ENCODE measurements at places on chromosomes 16 and 17. TPM values are rescaled to one million over a fixed set of nuclear protein-coding genes. Genes with fewer than 3 reads are reported as not detected.
A peak's percentile ranks its signal among the peaks of the same experiment; 100 is the strongest.

DNA sequence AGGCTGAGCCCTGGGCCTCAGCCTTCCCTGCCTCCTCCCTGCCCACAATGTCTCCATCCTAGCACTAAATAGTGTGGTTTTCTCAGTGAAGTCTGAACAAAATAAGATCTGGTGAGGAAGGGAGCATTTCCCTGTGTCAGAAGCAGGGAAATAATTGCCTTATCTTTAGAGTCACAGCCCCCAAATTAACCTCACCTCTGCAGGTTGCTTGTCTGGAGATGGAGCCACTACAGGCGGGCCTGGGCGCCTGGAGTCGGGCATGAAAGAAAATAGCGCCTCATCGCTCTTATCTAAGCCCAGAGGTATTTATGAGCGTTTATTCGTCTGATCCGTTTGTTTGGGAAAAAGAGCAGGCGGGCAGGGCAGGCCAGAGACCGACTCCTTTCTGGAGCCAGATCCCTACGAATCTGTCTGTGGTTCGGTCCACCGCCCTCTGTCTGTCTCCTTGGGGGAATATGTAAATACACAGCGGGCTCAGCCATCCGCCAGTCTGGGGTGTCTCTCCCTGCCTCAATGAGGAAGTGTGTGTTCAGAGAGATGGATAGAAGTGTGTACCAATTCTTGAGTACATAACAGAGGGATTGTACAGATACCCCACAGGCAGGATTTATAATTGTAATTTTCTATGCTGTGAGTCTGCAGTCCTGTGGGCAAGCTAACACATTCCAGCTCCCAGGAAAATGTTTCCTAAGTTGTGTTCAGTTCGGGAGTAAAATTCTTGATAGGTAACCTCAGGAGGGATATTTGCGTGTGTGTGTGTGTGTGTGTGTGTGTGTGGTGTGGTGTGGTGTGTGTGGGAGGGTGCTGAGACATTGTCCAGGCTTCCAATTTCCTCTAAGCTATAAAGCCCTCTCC is 4.3 kb downstream of the HOXB6 start:
- H3K4me3 ChIP-seq: no peak overlapping the region
- peaks cover 9% of the 10 kb centered on the region for H3K4me1 ChIP-seq
- no peaks in the 10 kb centered on the region for H3K27me3 ChIP-seq
- DNase-seq: peak; percentile 64

Gene C16orf74
- total RNA-seq: 0.37 TPM

- H3K4me3 ChIP-seq: no peak overlapping the region
- H3K4me1 ChIP-seq: peaks cover 16% of the 10 kb centered on the region
- no peaks in the 10 kb centered on the region for H3K36me3 ChIP-seq
- no peak overlapping the region for H3K27ac ChIP-seq
- no peak for DNase-seq
These were observed 12.3 kb upstream of the PITPNA start for GRCh38 chr17:1574697-1575471.

- no peak overlapping the region for H3K27ac ChIP-seq
- no peaks in the 10 kb centered on the region for H3K4me1 ChIP-seq
- H3K4me3 ChIP-seq: no peak overlapping the region
- DNase-seq: no peak
These were observed 73.3 kb downstream of the TANC2 start for GRCh38 chr17:63039342-63039741.

Gene TUBB3
- 3.2 TPM for total RNA-seq

Gene MRPL12
- 106 TPM for total RNA-seq

DNA sequence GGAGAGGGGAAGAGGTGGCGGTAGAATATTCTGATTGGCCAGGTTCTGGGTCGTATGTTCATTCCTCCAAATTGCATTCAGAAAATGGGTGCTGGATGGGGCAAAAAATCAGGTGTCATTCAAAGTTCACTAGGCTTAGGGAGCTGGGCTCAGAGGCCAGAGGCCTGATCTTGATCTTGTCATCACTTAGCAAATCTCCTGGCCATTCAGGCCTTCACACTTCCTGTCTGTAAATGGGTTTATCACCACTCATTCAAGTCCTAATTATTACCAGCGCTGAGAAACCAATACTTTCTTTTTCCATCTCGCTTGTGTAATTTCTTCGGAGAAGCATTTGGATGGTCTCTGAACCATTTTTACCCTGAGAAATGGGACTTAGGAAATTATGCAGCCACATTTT is 50.8 kb downstream of the BMERB1 start:
- H3K36me3 ChIP-seq: no peaks in the 10 kb centered on the region
- no peak overlapping the region for H3K27ac ChIP-seq
- no peak overlapping the region for H3K4me3 ChIP-seq

DNA sequence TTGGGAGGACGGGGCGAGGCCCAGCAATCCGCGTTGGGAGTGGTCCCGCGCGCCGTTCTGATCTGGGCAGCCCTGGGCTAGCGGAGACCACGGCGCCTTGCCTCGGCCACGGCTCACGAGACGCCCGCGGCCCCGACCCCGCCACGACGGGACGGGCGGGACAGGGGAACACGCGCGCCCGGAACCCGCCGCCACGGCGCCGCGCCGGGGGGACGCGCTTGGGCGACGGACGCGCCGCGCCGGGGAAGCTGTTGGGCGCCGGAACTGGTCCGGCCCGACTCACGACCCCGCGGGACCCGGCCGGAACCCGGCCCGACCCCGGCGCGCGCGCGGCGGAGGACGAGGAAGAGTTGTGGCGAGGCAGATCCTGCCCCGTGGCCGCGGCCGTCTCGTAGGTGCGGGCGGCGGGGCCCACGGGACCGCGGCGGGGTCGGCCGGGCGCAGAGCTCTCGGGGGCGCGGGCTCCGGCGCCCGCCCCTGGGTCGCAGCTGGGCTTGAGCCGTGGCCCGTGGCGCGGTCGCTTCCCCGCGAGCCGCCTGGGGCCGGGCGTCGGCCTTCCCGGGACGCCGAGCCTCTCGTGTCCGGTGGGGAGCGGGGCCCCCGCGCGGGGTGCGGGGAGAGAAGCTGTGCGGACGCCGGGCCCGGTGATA is at the start of gene ACSF3:
Gene ACSF3, plus strand, starts transcription at position 251 of the 650 bp plus-strand sequence. CDS start 6,830 bp downstream, outside the sequence.
- DNase-seq: no peak
- H3K4me1 ChIP-seq: peaks cover 21% of the 10 kb centered on the region
- H3K4me3 ChIP-seq: peak within 1 kb of the TSS; percentile 73
- H3K27ac ChIP-seq: peak within 1 kb of the TSS; percentile 36

DNA sequence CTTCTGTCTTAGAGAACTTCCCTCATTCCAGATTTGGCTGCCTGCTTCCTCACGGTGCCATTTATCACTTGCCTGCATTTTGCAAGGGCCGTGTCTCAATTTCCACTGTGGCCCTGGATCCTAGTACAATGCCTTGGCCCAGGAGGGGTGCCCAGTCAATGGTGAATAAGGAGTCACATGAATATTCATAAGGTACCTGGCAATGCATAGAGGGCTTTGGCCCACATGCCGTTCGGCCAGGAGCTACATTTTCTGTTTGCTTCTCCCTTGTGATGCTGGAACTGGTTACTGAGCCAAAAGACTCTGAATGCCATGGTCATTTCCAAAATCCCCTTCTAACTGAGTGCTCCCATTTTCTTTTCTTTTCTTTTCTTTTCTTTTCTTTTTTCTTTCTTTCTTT is 4.8 kb upstream of the PIRT start:
- H3K36me3 ChIP-seq: no peaks in the 10 kb centered on the region
- no peak for DNase-seq
- H3K4me3 ChIP-seq: no peak overlapping the region
- H3K4me1 ChIP-seq: no peaks in the 10 kb centered on the region

DNA sequence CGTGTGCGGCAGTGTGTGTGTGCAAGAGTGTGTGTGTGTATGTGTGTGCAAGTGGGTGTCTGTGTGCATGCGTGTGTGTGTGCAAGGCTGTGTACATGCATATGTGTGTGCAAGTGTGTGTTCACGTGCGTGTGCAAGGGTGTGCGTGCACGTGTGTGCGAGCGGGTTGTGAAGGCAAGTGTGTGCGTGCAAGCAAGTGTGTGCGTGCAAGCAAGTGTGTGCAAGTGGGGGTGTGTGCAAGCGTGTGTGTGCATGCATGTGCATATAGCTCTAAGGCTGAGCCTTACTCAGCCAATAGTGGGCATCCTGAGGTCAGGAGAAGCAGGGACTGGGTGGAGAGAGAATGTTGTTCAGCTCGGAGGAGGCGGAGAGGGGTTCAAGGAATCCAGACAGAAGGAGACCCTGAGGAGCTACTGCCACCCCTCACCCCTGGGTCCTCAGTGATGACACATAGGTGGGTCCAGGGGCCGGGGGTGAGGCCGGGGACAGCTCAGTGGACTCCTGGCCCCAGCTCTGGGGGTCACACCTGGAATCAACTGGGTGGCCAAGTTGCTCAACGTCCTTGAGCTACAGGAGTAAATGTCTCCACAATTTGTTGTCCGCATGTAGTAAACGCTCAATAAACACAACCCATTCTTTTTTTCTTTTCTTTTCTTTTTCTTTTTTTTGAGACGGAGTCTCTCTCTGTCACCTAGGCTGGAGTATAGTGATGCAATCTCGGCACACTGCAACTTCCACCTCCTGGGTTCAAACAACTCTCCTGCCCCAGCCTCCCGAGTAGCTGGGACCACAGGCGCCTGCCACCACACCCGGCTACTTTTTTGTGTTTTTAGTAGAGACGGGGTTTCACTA is 1.8 kb downstream of the PRR29 start:
- no peak overlapping the region for H3K4me3 ChIP-seq
- H3K4me1 ChIP-seq: no peaks in the 10 kb centered on the region
- H3K36me3 ChIP-seq: no peaks in the 10 kb centered on the region
- peaks cover 5% of the 10 kb centered on the region for H3K27me3 ChIP-seq
- no peak overlapping the region for H3K27ac ChIP-seq

DNA sequence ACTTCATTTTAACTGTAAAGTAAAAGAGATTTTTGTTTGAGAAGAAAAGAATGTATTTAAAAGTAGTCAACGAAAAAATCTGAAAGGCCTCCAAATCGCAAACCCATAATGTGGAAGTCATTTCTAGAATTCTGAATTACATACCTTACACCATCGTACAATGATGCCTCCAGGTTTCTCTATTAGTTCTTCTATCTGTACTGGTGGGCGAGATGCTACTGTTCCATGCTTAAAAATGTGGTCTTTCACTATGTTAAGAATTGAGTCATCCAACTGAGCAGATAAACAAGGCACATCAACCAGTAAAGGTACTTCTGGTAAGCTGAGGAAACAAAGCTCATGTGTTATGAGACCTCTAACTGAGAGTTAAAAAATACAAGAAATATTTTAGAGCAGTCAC is 28.5 kb downstream of the CRLF3 start:
- no peaks in the 10 kb centered on the region for H3K27me3 ChIP-seq
- H3K36me3 ChIP-seq: no peaks in the 10 kb centered on the region
- no peaks in the 10 kb centered on the region for H3K4me1 ChIP-seq
- DNase-seq: no peak

DNA sequence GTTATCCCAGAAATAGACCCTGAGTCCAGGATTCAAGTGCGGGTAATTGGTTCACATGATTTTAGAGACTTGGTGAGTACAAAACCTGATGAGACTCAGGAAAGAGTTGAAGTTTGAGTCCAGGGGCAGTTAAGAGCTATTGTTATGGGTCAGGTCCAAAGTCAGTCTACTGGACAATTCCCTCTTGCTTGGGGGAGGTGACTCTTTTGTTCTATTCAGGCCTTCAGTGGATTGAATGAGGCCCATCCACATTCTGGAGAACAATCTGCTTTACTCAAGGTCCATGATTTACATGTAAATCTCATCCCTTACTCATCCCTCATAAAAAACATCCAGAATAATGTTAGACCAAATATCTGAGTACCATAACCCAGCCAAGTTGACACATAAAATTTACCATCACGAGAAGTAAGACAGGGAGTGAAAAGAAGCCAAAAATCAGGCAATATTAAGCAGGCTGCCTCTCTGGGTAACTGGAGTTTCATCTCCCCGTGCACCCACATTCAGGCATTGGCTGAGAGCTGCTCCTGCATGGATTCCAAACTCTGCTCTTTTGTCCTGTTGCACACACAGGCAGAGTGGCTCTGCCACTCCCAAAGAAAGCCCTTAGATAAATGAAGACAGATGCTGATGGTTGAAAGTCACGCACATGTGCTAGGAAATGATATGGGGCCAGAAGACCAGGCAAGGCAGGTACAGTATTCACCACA is 156.0 kb upstream of the SALL1 start:
- no peaks in the 10 kb centered on the region for H3K27me3 ChIP-seq
- no peak overlapping the region for H3K4me3 ChIP-seq
- no peaks in the 10 kb centered on the region for H3K4me1 ChIP-seq
- no peaks in the 10 kb centered on the region for H3K36me3 ChIP-seq

Gene WFIKKN2
- 0.13 TPM for total RNA-seq

Gene ASB16
- not detected for total RNA-seq

DNA sequence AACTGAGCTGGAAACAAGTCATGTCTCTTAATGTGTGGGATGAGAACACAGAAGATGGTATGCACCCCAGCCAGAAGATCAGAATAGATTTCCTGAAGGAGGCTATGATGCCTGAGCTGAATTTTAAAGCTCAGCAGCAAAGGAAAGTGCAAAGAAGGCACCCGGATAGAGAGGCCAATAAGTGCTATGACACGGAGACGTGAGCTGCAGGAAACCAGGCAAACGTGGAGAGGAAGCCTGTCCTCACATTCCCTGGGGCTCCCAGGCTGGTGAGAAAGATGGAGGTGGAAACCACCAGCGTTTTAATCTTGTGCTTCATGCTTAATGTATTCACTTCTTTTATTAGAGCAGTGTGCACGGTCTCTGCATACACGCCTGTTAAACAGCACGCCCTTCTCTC is 302.1 kb downstream of the HAPSTR1 start:
- H3K27ac ChIP-seq: no peak overlapping the region
- no peaks in the 10 kb centered on the region for H3K36me3 ChIP-seq
- H3K27me3 ChIP-seq: no peaks in the 10 kb centered on the region
- no peak overlapping the region for H3K4me3 ChIP-seq
- H3K4me1 ChIP-seq: no peaks in the 10 kb centered on the region

GRCh38 chr16:84486551-84487235 is 17.8 kb downstream of the MEAK7 start:
- no peak overlapping the region for H3K4me3 ChIP-seq
- H3K36me3 ChIP-seq: peaks cover 5% of the 10 kb centered on the region
- peak; percentile 14 for DNase-seq
- no peak overlapping the region for H3K27ac ChIP-seq
- H3K27me3 ChIP-seq: no peaks in the 10 kb centered on the region
- no peaks in the 10 kb centered on the region for H3K4me1 ChIP-seq

DNA sequence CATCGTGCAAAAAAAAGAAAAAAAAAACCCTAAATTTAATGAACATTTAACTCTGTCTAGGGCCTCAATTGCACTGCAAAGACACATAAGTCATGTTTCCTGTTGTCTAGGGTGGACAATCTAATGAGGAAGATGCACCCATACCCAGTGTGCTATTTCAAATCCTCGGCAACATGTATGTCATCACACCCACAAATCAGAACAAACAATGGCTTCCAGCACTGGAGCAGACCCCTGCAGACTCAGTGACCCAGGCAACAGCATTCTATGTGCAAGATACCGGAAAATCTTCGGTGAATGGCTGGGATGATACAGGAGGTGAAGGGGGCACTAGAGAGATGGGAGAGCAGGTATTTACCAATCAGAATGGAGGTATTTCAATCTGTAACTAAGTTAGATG is 221.7 kb upstream of the XYLT1 start:
- no peaks in the 10 kb centered on the region for H3K4me1 ChIP-seq
- no peak overlapping the region for H3K4me3 ChIP-seq
- H3K36me3 ChIP-seq: no peaks in the 10 kb centered on the region

GRCh38 chr16:56870276-56870888 is 5.4 kb downstream of the SLC12A3 start:
- no peaks in the 10 kb centered on the region for H3K27me3 ChIP-seq
- DNase-seq: no peak
- H3K4me3 ChIP-seq: no peak overlapping the region
- no peaks in the 10 kb centered on the region for H3K4me1 ChIP-seq
- H3K36me3 ChIP-seq: no peaks in the 10 kb centered on the region

GRCh38 chr16:51949282-51949681 is 597.7 kb downstream of the TOX3 start:
- H3K4me1 ChIP-seq: no peaks in the 10 kb centered on the region
- DNase-seq: no peak
- no peak overlapping the region for H3K4me3 ChIP-seq
- H3K27ac ChIP-seq: no peak overlapping the region
- no peaks in the 10 kb centered on the region for H3K27me3 ChIP-seq

Data from colonic mucosa (tissue), 4 donors.